KBM-7 (cell line): ENCODE measurements at places on chromosomes 16 and 17.

- no peak for DNase-seq
These were observed 1437.4 kb downstream of the CDH11 start for GRCh38 chr16:63684149-63685101.

- no peak for DNase-seq
These were observed 9.3 kb upstream of the KREMEN2 start for GRCh38 chr16:2954656-2955381.

DNA sequence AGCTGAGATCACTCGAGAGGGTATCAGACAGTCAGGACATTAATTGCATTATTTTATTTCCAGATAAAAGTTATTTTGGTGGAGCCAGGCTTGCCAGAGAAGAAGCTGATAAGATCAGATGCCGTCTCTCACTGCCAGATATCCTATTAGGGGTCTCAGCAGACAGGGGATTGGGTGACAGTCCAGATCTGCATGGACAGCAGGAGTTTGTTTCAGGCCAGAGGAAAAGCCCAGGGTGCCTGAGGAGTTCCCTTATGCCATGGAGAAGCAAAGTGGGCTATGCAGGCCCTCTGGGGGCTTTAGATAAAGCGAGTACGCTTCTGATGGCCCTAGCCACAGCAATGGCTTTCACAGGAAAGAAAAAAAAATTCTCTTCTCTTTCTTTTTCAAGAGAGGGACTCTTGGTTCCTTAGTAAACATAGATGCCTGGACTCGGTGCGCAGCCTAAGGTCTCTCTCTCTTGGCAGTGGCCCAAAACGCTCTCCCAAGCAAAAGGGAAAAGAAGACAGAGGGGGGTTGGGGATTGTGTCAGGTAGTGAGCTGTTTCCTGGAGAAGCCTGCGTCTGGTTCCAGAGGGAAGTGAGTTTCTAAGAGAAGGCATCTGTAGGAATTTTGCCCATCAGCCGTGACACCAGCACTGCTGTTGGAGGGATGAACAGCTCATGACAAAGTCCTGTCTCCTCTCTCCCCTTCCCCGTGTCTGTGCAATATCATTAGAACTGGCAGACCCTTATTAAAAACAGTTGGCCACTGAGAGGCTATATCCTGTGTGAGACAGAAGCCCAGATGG lies 166.3 kb upstream of the FOXF1 start:
- DNase-seq = no peak

DNA sequence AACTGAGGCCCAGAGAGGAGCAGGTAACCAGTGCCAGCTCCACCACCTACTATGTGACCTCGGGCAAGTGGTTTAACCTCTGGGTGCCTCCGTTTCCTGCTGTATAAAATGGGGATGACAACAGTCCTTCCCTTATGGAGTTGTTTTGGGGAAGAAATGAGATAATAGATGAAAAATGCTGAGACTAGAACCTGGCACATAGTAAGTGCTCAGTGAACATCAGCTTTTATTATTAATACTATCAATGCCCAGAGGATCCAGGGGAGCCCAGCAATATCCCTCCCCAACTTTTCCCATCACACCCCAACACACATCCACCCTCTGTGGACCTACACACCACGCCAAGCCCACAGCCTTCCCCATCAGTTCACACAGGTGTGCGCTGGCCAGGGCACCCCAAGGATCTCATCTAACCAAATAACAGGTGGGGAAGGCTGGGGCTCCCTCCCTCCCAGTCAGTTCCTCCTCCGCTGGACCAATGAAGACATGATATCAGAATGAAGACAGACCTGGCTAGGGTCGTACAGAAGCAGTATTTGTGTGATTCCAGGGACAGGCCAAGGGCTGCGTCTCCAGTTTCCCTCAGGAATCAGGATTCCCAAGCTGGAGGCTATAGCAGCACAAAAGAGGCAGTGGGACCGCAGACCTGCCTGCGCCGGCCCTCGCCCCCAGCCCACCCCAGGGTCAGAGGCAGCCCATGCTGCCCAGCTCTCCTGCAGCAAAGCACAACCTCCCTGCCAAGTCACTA lies 1.8 kb downstream of the ATP2A3 start:
- no peak for DNase-seq

GRCh38 chr17:55833306-55833705 lies 82.5 kb downstream of the PCTP start:
- peak; percentile 63 for DNase-seq

DNA sequence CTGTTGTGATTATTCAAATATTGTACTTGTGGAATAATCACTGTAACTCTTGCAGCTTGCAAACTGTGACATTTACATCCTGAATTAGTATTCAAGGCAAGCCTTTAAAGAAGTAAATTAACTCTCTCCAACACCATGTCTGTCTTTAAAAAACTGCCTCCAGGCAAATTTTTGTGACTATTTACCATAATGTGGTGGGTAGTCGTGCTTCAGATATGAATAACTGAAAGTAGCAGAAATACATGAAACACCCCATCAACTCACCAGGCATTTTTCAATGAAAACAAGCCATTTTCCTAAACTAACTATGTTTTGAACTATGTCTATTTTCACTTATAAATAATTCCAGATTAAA lies 217.4 kb upstream of the PSMD7 start:
- DNase-seq = no peak

- no peak for DNase-seq
These were observed 11.4 kb upstream of the SLC4A1 start for GRCh38 chr17:44279346-44279665.

DNA sequence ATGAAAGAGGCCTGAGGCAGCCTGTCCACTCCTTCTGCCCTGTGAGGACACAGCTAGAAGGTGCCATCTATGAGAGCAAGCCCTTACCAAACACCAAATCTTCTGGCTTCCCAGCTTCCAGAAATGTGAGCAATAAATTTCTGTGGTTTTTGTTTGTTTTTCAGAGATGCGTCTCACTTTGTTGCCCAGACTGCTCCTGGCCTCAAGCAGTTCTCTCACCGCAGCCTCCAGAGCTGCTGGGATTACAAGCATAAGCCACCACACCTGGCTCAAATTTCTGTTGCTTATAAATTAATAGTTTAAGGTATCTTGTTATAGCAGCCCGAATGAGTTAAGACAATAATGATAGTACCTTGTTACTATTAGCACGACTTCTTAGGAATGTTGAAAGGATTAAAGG lies 12.5 kb upstream of the SLC16A11 start:
- DNase-seq = no peak

DNA sequence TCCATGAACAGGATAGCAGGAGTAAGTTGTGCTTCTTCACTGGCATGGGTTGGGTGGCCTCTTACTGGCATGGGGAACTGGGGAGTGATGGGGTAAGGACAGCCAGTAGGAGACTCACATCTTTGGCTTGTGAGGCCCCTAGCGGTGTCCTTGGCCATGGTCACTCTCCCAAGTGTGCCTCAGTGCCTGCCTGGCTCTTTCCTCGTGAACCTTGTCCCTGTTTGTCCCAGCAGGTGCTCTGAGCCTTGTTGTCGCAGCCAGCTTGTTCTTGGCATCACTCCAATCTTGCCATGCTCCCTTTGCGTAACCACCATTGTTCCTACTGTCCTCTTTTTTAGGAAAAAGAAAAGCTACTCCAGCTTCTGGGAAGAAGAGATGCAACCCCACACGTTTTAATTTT lies 53.6 kb upstream of the SDK2 start:
- DNase-seq = no peak

GRCh38 chr16:17628983-17629382 lies 158.2 kb upstream of the XYLT1 start:
- no peak for DNase-seq
